Stimulated activated CD8-positive, alpha-beta memory T cell treated with anti-CD3 and anti-CD28 coated beads, Interleukin-7, amount 100 ng/mL, for 4 hours (primary cell): ENCODE measurements at places on chromosomes 2 and 18.

DNA sequence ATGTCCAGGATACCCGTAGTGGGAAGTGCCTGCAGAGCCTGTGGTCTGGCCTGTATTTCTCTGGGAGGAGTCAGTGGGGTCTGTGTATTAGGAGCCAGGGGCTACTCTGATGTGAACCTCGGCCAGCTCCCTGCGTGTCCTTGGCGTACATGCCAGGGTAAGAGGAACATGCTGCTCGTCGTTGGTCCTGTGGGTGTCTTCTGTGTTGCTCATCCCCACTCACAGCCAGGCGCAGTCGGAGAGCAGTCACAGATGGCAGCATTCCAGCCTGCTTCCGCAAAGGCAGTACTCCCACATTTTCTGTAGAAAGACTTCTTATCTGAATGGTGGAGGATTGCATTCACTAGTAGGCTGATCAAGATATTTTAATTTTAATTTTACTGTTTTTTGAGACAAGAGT, 84.9 kb downstream of the DGKD start:
- DNase-seq: no peak

DNA sequence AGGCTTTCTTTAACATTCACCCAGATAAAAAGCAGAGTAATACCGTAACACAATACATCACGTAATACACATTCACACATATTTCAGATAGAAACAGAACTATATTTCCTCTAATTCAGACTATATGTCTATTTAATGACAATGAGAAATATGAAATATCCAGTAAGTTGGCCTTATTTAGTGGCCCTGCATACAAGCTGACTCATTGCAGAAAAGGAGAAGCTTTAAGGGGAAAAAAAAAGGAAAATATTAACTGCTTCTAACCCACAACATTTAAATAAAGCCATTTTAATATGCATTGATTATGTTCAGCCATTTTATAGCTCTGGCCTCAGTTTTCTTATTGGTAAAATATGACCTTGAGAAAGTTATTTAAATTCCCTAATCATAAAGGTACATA, 94.8 kb downstream of the PPP1R1C start:
- no peak for DNase-seq

DNA sequence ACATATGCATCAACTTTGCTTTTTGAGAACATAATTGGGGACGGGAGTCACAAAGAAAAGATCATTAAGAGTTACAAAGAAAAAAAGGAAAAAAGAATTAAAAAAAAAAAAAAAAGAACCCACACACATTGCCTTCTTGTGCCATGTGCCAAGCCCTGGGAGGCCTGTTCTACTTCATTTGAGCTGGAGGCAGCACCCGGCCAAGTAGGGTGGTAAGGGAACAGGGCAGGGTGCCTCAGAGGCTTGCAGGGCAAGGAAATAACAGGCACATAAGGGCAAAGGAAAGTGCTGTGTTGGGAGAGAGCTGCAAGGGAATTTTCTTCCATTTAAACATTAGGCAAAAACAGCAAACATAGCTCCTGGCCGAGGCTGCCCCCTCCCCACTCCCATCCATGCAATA, 418.0 kb downstream of the TMEM182 start:
- DNase-seq: no peak

DNA sequence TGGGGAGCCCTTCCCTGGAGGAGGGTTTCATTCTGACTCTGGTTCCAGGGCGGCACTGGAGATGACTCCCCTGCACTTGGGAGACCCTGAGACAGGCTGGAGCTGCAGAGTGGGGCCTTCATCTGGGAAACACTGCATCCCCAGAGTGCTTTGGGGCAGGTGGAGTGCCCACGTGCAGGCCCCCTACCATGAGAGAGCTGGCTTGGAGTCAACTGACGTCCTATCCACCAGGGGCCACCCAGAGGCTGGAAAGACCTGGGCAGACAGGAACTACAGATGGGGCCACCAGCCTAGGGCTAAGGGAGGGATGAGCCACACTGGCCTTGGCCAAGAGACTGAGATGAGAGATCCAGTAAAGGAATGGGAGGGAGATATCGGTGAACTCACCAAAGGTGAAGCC, 153.8 kb downstream of the ASB1 start:
- DNase-seq: no peak

GRCh38 chr2:240437861-240438809, 2.7 kb downstream of the GPC1 start:
- peak; percentile 51 for DNase-seq

DNA sequence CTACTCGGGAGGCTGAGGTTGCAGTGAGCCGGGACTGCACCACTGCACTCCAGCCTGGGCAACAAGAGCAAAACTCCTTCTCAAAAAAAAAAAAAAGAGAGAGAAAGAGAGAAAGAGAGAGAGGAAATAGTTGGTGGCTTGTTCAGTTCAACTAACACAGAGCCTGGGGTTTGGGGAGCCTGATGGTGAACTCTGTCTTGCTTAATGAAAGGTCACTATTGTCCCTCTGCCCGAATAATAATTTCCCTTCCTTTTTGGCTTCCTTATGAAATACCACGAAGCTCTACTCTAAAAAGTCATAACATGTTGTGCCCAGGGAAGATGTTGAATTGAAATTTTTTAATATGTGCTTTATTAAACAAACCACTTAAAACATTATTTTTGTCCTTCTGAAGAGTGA, 17.3 kb downstream of the BCL2 start:
- no peak for DNase-seq

DNA sequence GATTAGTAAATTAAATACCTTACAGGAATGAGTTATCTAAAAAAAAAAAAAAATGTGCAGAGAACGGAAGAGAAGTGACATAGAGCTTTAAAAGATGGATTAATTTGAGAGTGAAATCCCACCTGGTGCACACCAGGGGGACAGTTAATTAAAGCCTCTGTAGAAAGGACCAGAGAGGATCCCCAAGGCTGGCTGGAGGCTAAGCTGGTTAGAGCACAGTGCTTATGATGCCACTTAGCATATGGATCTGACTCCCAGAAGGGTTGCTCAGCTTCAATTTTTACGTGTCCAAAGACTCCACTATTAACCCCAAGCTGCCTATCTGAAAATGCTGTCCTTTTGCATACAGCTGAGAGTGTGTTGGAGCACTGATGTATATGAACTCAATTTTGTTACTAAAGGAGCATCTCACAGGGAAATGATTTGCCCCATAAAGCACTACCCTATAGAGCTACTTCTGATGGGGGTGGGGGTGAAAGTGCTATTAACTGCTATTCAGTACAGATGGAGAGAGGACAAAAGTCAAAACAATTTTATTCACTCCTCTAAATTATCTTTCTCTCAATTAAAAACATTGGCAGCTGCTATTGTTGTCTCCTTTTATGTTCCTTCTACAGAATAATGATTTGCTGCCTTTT, 15.2 kb upstream of the SLC8A1 start:
- no peak for DNase-seq

GRCh38 chr2:194735837-194736542, 921.0 kb upstream of the SLC39A10 start:
- DNase-seq: no peak

- DNase-seq: no peak
Observed at GRCh38 chr18:9147440-9148202, 11.0 kb downstream of the ANKRD12 start.

GRCh38 chr18:57806978-57807285, 3.8 kb upstream of the ATP8B1 start:
- DNase-seq: no peak

- DNase-seq: no peak
Observed at GRCh38 chr18:74395648-74396154, 61.4 kb downstream of the DIPK1C start.

DNA sequence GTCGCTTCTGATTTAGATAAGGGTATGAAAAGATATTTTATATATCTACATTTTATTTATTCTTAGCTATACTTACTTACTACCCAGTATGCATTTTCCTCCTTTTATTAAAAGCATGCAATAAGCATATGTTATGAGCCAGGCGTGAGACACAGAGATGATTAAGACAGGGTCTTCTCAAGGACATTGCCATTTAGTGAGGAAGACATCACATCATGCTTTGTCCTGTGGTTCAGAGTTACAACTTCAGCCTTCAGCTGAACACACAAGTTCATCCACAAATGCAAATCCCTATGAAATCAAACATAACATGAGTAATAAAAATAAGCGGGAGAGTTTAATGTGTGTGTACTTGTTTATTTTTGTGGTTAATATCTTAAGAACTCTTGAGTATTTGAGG, 30.2 kb downstream of the GRHL1 start:
- DNase-seq: no peak

DNA sequence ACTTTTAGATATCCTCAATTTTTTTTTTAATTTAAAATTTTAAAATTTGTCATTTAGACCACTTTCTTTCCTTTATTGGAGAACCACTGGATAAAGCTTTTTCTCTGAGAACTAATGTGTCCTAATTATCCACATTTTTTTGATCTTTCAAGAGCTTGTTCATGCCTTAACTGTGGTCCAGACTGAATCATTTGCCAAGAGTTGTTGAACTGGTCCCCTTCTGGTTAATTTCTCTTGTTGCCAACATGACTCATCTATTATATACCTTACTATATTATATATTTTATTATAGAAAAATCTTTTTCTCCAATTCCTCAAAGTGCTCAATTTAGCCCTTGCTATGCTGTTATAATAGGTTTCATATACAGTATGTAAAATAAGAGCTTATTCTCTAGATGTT, 53.1 kb upstream of the TMEM87B start:
- no peak for DNase-seq

- DNase-seq: no peak
Observed at GRCh38 chr2:196266855-196267254, 95.5 kb upstream of the STK17B start.

GRCh38 chr2:170201734-170202393, 23.9 kb downstream of the MYO3B start:
- no peak for DNase-seq

- no peak for DNase-seq
Observed at GRCh38 chr2:205714058-205714776, 31.9 kb downstream of the NRP2 start.

DNA sequence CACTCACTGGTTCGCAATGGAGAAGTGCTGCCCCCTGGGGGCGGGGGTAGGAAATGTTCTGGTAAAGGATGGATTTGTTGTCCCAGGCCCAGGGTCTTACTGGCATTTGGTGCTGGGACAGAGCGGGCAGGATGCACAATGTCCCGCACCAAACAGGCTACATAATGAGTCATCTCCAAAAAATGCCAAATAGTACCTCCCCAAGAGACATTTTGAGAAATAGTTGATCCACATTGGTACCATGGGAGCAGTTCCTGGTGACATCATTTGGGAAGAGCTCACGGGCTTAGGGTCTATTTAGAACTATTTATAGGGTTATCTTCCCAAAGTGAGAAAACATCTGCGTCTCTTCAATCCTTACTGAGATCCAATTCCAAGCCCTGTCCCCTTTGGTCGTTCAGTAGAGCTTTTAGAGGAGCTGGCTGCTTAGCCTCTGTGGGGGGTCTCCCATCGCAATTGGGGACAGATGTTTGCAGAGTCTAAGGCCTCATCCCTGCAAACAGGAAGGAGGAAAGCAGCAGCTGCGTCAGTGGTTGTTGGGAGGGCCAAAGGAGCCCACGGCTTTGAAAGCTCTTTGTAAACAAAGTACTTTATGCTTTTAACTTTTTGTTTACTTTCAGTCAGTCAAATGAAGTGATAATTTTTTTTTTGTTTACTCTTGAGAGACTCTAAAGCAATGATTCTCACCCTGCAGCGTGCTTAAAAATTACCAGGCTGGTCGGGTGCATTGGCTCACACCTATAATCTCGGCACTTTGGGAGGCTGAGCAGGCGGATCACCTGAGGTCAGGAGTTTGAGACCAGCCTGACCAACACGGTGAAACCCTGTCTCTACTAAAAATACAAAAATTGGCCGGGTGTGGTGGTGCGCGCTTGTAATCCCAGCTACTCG, 49.3 kb downstream of the GREB1 start:
- peak; percentile 14 for DNase-seq

GRCh38 chr2:231384970-231385369, 10.5 kb upstream of the B3GNT7 start:
- DNase-seq: no peak

GRCh38 chr18:9517869-9518268, 42.6 kb downstream of the RALBP1 start:
- DNase-seq: no peak

DNA sequence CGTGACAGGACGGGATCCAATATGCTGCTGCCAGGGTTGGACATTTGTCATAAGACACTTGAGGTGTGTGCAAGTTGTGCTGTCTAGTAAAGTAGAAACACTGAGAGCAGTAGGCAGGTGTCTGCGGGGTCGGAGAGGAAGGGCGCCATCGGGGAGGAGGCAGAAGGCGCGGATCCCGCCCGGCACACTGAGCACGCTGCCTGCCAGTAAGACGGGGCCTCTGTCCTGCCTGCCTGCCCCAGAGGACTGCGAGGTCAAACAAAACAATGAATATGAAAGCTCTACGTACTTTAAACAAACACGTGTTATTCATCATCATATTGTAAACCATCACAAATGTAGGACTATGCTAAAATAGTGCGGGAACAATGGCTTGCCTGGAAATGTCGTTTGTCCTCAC, 349.3 kb upstream of the SALL3 start:
- DNase-seq: no peak

GRCh38 chr2:240960309-240960970, 38.0 kb upstream of the SNED1 start:
- DNase-seq: no peak

DNA sequence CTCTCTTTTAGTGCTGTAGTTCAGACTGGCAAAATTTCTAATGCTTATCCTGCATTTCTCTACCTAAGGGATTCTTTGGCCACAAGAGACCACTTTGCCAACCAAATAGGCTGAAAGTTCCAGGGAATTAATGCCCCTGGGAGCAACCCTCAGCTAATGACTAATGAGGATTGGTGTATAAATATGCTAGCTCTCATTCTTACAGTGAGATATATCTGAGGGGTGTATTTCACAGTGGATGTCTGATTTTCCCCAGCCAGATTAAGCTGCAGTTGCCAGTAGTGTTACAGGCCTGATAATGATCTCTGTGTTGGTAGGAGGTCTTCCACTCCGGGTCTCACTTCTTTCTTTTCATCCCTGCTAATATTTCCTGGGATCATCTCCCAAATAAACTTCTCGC, 90.4 kb downstream of the GULP1 start:
- no peak for DNase-seq

DNA sequence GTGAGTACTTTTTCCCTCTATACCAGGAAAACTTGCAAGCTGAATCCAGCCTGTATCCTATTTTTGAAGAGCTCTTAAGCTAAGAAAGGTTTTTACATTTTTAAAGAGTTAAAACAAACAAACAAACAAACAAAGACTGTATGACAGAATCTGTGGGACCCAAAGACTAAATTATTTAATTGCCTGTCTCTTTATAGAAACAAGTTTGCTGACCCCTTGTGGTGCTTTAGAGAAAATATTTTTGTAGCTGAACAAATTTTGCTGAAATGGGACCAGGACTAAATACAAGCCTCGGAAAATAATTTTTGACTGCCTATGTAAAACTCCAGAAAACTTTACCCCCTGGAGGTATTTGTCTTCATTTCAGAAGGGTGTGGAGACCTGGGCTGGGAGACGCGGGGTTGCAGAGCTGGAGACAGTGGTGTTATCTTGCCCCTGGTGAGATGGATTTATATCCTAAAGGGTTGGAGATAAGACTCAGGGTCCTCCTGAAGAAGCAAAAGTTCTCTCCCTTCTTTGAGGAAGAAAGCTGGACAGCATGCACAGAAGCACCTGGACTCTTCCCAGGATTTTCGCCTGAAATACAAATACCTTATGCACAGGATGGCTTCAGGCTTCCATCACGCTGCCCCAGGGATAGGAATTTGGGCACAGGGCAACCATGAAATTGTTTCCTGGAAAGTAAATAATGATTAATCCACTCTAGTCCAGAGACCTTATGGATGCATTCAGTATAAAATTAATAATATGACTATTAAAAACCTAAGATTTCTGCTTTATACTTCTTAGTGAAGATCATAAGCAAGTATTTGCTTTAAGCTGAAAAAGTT, 54.3 kb downstream of the TMX3 start:
- DNase-seq: no peak
